Fibroblast of upper back skin (primary cell): ENCODE measurements at places on chromosomes 3 and 15.

DNA sequence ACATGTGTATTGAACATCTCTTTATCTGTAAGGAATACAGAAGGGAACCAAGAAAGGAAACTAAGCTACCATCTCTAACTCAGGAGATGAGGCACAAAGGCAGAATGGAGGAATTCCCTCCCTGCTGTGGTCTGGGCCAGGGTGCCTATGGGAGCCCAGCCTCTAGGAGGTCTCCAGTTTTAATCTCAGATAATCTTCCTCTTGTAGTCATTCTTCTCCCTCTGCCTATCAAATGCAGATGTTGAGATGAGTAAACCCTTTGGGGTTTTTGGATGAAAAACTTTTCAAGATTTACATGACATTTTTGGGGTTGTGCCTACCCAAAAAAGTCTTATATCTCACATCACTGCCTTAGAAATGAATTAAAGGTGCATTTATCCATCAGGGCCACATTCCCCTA lies 23.3 kb downstream of the SCG5 start:
- peak; percentile 72 for DNase-seq

DNA sequence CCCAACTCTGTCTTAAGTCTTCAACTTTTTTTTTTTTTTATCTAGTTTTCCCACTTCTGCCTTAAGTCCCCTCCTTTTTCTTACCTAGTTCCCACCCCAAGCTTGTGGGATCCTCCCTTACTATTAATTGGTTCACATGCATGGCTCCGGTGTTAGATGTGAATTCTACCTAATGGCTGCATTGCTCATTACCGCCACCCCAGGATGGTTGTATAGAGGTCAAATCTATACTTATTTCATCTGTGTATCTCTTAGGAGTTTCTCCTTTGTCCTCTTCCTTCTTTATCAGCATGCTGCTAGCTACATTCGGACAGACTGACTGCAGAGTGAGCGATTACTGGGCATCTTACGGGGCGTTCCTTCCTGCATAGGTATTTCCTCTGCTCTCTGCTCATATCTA lies 605.7 kb upstream of the GRM7 start:
- DNase-seq = no peak

DNA sequence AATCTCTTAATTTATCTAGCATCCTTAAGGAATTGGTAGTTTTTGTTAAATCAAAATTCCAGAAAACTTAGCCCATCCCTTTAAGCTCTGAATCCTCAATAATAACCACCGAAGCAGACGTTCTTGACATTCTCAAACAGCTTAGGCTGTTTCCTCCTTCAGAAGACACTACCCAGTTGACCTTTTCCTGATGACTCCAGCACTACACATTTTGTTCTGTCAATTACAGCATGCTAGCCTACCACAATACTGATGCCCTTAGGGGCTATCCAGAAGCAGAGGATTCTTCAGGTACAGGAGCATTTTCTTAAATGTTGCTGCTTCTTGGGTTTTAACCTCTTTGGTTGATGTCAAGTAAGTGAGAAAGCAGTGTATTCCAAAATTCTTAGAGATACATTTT lies 33.4 kb downstream of the ETV5 start:
- DNase-seq = no peak

DNA sequence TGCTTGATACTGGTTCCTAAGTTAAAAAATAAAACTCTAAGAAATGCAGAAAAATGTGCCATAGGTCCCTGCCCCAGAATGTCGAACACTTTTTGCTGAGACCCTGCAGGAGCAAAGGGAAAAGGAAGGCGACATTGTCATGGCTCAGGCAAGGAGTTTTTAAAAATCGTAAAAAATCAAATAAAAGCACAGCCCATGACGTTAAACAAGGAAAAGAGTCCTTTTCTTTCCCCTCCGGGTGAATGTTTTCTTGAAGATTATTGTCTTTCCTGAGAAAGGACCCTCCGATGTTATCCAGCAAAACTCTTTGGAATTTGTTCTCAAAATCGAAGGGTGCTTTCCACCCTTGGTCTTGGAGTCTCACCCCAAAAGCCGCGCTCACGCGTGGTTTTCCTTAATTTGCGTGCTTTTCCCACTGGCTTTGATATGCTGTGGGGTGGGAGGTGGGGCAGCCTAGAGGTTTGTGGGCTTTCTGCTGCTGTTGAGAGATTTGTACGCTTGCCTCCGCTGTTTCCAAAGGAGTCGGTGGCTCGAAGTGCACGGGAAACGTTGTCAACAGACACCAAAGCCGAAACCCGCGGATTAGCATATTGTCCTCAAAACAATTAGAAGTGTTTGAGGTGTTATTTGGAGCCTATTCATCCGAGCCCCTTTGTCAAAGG lies 2.9 kb downstream of the SOX14 start:
- DNase-seq = no peak

DNA sequence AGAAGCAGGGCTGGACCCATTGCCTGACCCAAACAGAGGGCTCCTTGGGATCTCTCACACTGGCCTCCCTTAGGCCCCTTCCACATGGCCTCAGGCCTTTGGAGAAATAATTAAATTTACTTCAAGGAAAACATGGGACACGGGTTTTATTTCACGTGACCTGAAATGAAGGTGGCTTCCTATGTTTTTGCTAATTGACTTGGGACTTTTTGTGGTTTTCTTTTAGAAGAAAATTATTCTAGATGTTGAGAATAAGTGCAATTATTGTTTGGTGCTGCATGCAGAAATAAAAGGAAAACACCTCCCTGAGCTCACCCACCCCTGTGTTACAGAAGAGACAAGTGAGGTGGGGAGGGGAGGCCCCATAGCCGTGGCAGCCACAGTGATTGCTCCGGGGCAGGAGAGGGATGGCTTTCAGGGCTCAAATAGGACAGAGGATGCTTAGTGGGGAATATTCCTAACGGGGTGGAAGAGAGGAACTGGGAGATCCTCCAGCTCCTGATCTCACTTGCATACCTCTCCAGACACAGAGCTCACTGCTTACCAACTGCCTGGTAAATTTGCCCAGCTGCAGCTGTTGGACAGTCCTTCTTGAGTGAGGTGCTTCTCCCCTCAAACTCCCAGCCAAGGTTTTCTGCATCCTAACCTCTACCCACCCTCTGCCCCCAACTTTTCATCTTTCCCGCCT lies 29.2 kb upstream of the RPL29 start:
- DNase-seq = no peak

DNA sequence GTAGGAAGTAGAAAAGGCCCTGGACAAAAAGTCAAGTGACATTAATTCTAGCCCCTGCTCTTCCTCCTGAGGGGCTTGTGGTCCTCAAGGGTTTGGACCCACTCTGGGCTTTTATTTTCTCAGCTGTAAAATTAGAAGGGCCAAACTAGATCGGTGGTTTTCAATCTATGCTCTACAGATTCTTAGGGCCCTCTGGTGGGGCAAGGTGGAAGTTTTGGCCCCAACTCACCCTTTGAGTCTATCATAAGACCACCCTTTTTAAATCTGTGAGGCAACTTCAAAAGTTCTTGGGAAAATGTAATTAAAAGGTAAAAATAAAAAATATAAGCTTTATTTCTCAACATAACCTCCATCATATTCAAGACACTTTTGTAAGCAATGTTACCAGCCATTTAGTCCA lies 25.6 kb upstream of the CFAP161 start:
- no peak for DNase-seq

GRCh38 chr3:8385848-8386620 lies 115.6 kb upstream of the LMCD1 start:
- peak; percentile 36 for DNase-seq

DNA sequence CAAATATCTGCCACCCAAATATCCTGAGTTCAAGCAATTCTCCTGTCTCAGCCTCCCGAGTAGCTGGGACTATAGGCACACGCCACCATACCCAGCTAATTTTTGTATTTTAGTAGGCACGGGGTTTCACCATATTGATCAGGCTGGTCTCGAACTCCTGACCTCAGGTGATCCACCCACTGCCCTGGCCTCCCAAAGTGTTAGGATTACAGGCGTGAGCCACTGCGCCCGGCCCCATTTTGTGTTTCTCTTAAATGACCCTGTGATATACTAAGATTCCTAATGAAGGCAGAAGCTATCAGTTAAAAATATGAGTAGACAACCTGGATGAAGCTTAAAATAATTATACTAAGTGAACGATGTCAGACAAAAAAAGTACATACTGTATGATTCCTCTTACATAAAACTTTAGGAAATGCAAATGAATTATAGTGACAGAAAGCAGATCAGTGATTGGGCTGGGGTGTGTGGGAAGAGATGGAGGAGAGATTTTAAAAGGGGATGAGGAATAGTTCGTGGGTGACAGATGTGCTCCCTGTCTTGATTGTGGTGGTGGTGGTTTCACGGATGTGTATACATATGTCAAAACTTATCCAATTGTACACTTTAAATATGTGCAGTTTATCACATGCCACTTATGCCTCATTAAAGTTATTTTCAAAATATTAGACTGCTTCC lies 3.8 kb upstream of the KLHL40 start:
- DNase-seq = no peak

- no peak for DNase-seq
These were observed 80.2 kb downstream of the DPH6 start for GRCh38 chr15:35465783-35466182.

DNA sequence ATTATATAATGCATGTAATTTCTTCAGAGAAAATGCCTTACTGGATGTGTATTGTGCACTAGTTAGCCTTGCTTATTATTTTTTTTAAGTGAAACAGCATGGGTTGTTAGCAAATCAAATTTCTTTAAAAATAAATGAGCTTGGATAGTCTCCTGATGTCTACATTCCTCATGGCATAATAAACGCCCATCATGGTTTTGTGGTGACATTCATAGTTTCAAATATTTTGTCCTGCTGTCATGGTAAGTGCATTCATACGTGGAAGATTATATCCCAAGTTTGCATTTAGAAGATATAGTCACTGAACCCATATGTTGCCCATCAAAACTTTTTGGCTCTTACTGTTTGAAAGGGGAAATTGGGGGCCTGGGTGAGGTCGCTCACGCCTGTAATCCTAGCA lies 130.7 kb downstream of the ALCAM start:
- peak; percentile 43 for DNase-seq

DNA sequence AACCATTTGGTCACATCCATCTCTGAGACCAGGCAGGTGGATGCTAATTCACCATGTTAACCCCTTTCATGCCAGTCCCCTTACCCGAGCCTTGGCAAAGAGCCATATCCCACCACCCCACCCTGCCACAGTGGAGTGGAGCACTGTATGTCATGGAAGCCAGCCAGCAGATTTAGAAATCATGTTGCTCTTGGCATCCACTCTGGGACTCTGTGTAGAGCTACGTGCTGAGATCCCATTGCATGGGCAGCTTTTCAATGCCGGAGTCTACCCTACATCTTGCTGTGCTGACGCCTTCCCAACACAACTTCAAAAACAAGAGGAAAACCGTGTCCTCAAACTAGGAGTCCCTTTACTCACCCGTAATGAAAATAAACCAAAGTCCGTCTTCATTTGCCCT lies 131.0 kb downstream of the NTRK3 start:
- no peak for DNase-seq

DNA sequence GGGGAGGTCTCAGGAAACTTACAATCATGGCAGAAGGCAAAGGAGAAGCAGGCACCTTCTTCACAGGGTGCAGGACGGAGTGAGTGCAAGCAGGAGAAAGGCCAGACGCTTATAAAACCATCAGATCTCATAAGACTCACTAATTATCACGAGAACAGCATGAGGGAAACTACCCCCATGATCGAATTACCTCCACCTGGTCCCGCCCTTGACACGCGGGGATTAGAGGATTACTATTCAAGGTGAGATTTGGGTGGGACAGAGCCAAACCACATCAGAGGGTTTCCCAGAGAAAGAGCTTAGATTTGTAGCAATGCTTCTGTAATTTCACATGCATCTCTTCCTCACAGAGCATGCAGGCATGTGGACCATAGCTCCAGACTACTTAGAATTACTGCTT lies 615.7 kb upstream of the UBE2E2 start:
- no peak for DNase-seq

- DNase-seq = no peak
These were observed 248.4 kb downstream of the ZNF385D start for GRCh38 chr3:21502656-21503055.

DNA sequence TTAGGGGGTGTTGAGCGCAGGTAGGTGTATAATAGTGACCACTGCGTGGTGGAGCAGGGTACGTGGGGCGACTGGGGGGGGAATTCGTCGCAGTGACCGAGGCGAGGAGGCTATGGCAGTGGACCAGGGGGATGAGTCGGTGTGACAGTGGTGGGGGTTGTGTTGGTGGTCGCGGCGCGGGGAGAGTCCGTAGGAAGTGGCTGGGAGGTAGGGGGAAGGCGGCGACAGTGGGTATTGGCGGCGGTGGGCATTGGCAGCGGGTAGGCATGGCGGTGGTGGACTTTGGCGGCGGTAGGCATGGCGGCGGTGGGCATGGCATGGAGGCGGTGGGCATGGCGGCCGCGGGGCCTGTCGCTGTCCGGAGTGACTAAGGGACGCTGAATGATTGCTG lies 739 bp downstream of the SNRPN start:
- no peak for DNase-seq

- no peak for DNase-seq
These were observed 525 bp downstream of the NPTN start for GRCh38 chr15:73632670-73633058.

DNA sequence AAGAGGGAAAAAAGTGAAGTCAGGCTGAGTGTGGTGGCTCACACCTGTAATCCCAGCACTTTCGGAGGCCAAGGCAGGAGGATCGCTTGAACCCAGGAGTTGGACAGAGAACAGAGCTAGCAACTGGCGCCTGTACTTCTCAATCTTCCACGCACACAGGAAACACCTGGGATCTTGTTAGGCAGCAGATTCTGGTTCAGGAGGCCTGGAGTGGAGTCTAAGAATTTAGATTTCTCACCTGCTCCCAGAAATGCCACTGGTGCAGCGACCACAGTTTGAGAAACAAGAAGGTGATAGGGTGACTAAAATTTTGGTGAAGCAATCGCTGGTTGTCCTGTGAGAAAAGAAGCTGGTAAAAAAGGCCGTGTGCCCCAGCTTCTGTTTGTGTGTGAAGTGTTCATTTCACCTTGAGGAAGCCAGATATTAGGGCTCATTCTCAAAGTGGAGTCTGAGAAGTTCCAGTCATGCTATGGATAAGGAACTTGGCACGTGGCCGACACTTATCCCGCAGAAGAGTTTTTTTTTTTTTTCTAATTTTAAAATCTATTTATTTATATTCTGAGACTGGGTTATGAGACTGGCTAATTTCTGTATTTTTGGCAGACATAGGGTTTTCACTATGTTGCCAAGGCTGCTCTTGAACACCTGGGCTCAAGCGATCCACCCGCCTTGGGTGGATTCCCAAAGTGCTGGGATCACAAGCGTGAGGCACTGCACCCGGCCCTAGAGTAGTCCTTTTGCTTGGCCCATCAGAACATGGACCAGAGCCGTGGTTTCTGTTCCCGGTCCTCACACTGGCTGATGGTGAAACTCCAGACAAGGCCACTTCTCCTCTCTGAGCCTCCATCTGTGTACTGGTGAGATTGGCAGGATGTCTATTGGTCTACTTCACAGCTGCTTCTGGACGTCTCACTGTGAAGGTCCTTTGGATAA lies 324.6 kb upstream of the PROK2 start:
- no peak for DNase-seq
